Stimulated activated naive CD4-positive, alpha-beta T cell (primary cell): ENCODE measurements at places on chromosomes 7 and 10.

GRCh38 chr7:159036916-159037605, 107.6 kb downstream of the VIPR2 start:
- DNase-seq = no peak

- DNase-seq = no peak
These were observed 170.9 kb upstream of the ASAH2 start for GRCh38 chr10:50422259-50422658.

GRCh38 chr7:105974471-105974870, 11.4 kb downstream of the CDHR3 start:
- DNase-seq = no peak

DNA sequence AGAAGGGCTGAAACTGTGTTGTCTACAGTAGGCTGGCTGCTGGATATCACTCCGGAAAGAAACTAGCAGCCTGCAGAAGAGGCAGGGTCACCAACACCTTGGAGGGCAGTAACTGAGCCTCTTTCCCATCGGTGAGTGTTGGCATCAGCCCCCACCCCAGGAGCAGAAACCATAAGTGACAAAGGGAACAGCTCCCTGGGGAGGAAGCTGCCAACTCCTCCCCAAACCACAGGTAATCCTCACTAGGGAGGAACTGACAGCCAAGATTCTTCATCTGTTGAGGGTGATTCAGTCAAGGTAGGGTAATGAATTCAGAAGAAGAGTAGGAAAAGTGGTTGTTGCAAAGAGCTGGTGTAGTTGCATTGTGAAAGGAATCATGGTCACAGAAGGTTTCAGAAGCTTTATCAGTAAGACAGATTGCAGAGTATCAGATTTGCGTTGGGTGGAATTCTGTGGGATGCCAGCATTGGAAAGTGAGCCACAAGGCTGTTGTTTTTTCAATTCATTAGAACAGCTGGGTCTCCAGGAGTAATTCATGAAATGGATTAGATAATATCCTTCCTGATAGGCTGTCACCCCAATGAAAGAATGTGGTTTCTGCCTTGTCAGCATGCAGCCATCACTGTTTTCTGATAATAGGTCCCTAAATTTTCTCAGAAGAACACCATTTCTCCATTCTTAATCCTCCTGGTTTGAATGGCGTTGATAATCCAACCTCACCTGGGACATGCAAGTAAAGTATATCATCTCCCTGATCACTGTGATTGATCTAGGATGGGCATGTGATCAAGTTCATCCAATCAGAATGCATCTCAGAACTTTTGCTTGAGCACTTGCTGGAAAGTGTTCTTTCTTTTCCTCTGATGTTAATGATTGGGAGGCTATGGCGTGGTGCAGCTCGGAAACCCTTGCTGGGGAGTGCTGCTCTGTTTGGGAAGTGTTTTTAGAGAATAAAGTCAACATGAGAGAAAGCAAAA, 75.0 kb upstream of the CTBP2 start:
- no peak for DNase-seq

DNA sequence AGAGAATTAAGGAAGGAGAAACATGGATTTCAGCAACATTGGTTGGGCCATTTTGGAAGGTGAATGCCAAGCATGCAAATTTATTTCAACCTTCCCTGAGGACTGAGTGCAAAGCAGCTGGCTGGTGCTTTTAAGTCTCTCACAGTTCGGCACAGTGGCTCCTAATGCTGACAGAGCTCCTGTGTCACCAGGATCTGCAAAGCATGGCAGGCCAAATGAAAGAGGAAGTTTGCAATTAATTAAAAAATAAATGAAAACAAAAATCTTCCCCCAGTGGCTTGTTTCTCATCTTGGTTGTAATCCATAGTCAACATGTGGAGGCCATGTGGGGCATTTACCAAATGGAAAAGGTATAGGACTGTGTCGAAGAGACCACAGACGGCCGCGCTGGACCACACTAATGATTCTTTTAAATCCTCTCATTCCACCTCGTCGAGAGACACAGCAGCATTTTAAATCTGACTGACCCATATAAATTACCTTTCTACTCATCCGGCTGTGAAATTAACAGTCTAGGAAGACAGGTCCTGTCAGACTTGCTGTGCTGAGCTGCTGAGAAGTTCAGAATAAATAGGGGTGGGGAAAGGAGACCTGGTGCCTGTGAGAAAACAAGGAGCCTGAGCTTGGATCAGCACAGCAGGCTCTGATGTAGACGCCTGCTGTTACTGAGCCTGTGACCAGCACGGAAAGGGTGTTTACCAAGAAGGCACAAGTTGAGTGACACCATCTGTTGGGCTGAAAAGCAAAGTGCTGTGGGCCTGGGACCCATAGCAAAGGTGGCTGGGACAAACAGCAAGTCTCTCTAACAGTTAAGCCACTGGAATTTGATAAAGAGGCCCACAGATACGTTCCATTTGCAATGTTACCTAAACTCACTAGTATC, 136.0 kb upstream of the COL1A2 start:
- DNase-seq = no peak

DNA sequence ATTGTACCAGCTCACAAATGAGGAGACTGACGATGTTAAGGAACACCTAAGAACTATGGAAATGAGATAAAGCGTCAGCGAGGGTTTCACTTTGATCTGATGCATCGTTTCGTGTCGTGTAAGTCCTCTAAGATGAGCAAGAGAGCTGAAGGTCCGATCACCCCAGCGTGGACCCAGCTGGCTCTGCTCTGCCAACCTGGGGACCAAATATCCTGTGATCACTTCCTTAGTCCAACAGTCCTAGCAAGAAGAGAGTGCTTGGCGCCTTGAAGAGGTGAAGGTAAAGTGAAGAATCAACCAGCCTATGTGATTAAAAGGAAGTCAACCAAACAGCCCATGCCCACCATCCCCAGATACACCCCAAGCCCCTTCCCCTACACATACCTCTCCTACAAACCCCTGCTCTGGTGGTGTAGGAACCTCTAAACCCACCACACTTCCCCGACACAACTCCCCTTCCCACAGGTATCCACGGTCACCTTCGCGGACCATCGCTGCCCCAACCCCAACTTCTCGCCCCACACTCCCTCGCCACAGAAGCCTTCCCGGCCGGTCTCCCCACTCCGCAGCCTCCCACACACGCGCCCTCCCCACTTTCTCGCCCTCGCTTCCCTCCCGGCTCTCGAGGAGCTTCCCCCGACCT, 722 bp downstream of the UPF2 start:
- DNase-seq = peak; percentile 0

DNA sequence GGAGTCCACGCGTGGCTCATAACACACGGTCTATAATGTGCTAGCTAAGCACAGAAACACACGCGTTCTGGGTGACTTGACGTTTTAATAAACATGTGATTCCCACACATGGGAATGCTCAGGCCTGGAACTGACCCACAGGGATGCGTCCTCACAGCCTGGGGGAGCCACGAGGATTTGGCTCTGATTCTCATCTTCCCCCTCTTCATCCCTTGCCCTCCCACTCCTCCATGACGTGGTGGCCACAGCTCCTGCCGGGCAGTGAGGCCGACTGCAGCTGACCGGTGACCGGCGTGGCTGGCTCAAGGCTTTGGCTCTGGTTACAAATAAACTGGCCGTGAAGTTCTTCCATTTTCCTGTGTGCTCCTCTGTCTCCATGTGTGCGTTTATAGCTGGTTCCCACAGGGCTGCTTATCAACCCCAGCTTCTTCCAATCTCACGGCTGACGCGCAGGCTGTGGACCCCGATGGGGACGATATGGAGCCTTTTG, 40.9 kb upstream of the KLF6 start:
- no peak for DNase-seq

GRCh38 chr10:67550838-67551402, 145.1 kb downstream of the CTNNA3 start:
- no peak for DNase-seq

DNA sequence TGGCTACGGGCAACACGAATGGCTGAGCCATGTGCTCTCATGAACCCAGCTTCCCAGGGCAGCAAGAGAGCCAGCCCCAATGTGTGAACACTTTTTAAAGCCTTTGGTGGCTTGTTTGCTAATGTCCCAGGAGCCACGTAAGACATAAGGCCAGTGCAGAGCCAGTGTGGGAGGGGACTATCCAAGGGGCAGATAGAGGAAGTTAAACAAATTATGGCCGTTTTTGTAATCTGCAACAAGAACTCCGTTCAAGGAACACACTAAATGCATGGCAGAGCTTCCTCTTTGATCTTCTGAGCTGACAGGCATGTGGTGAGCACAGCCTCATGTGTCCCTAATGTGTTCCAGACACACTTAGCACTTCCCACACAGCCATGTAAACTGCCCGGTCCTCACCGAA, 133.3 kb downstream of the TEX36 start:
- no peak for DNase-seq

DNA sequence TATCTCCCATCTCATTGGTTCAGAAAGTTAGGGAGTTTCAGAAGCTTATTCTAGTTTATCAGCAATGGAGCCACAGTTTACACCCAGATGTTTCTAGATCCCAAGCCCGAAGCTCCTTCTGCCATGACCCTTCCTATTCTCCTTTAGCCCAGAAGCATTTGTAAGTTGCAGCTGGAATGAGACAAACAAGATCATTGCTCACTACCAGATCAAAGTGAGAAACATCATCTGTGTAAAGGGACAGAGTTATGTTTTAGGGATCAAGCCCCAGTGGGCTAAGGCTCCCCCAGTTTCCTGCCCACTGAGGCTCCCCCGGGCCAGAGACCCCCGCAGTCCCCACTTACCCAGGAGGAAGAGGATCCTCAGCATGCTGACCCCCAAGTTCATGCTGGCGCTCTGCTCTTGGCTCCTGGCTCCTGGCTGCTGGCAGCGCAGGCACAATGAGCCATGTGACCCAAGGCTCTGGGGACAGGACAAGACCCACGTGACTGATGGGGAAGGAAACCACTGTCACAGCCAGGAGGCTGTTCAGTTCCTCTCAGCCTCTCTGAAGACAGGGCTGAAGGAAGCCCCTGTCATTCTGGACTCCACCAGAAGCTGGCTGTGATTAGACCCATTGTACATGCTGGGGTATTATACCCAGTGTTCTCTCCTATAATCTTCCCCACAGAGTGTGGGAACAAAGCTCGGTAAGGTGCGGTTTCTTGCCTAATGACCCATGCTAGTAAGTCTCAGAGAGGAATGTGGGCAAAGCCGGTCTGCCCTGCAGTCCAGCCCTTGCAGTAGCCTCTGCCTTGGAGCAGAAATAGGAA, at the start of gene TMEM273:
Gene TMEM273, minus strand, starts transcription at position 442 of the 812 bp plus-strand sequence. Its CDS starts 55 bp downstream, at position 387.
- no peak for DNase-seq

DNA sequence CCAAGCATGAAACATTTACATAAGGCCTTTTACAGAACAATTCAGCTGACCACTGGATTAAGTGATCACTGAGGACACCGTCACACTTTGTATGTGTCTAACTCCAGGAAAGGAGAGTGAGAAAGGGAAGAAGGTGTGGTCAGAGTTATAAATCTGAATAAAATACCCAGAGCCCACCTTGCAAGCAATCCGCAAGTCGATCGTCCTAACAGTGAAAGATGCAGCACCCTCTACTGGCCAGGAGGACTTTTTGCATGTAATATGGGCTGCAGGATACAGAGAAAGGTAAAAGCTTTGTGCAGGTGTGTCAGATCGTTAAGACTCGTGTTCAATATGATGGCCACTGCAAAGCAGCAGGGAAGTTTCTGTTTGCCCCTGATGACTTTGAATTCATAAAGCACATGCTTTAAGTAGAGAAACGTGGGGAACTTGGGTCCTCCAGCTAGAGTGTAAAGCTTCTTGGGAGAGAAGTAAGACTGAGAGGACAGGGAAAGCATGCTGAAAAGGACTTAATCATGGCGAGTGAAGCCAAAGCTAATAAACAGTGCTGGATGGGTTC, 68.5 kb upstream of the BMPER start:
- DNase-seq = no peak

- DNase-seq = no peak
These were observed 12.1 kb upstream of the PDGFA start for GRCh38 chr7:531777-532176.

- no peak for DNase-seq
These were observed 37.1 kb downstream of the AP3M1 start for GRCh38 chr10:74113546-74113945.

GRCh38 chr7:25765110-25765655, 386.8 kb upstream of the NFE2L3 start:
- DNase-seq = no peak

- no peak for DNase-seq
These were observed 23.3 kb upstream of the PCGF5 start for GRCh38 chr10:91197127-91197526.

DNA sequence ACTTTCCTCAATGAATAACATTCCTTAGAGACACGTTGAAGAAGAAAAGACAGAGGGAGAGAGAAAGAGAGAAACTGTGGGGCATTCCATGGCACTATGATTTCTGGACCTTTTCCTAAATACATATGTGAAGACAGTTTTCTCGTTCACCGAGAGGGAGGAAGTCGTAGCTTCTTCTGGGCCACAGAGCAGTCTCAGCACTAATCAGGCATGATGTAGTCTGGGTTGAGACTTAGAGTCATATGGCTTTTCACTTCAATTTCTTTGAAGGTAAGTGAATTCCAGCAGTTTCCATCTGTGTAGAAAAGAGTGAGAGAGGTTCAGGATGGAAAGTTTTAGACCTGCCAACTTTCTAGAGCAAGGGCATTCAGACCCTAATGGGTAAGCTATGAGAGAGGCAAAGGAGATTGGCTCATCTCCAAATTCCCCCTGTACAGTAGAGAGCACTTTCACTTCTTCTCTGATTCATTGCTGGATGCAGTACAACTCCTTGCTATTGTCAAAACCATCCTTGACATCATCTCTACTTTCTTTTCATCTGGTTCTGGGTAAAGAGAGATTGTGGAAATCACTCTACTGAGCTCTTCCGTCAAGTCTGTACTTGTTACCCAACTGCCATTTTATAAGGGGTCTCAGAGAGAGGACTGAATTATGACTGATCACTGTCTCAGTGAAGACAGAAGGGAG, 31.5 kb upstream of the OR9A4 start:
- DNase-seq = no peak

DNA sequence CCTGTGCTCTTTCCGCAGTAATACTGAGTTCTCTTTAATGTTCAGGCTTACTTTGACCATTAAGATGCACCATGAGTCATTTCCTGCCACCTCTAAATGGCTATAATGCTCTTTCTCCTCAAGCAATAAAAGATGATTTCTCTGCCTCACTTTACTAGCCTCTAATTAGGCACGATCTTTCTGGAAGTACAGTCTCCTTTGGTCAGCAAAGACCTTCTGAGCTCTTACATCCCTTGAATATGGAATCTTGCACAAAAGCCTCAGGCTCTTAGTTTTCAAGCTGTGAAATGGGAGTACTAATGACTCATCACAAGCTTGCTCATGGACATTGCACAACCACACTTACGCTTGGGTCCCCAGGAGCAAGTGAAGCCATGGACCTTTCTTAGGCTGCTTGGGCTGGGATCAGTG, 85.9 kb downstream of the FRMD4A start:
- DNase-seq = no peak
